ENCODE measurements at places on chromosomes 7 and 10. TPM values are rescaled to one million over a fixed set of nuclear protein-coding genes. Genes with fewer than 3 reads are reported as not detected.

The HOXA3 gene
- 2.1 TPM for total RNA-seq

The PPRC1 gene
- 16.4 TPM for total RNA-seq

The CLEC2L gene
- not detected for total RNA-seq

The SKIDA1 gene
- not detected for total RNA-seq

The LRGUK gene
- 0.13 TPM for total RNA-seq

The CALHM1 gene
- not detected for total RNA-seq

The CYP2C9 gene
- total RNA-seq = not detected

The NUTM2E gene
- total RNA-seq = not detected

The GRM3 gene
- total RNA-seq = not detected

The FOXP2 gene
- total RNA-seq = 5.0 TPM

The SPDYE9 gene
- not detected for total RNA-seq

The SEMA3D gene
- 10.1 TPM for total RNA-seq

The NODAL gene
- not detected for total RNA-seq

The SYNPO2L gene
- 0.11 TPM for total RNA-seq

The H2AZ2 gene
- 138 TPM for total RNA-seq

The MYH16 gene
- total RNA-seq = not detected

The EBLN1 gene
- not detected for total RNA-seq

The ARMC3 gene
- total RNA-seq = not detected

The CRYGN gene
- not detected for total RNA-seq

The TMEM229A gene
- not detected for total RNA-seq

The CCL24 gene
- total RNA-seq = not detected

The NOLC1 gene
- 31.9 TPM for total RNA-seq

The SLC26A3 gene
- not detected for total RNA-seq

The HMX3 gene
- not detected for total RNA-seq

The PIK3AP1 gene
- total RNA-seq = not detected

The ATP6V0A4 gene
- 0.43 TPM for total RNA-seq

The TMEM178B gene
- 0.25 TPM for total RNA-seq

The RELN gene
- 0.97 TPM for total RNA-seq

Data from GM23248 (cell line).